Activated CD4-positive, CD25-positive, alpha-beta regulatory T cell treated with anti-CD3 and anti-CD28 coated beads, Interleukin-2, amount 50 U/mL, for 24 hours (primary cell): ENCODE measurements at places on chromosomes 4 and X.

DNA sequence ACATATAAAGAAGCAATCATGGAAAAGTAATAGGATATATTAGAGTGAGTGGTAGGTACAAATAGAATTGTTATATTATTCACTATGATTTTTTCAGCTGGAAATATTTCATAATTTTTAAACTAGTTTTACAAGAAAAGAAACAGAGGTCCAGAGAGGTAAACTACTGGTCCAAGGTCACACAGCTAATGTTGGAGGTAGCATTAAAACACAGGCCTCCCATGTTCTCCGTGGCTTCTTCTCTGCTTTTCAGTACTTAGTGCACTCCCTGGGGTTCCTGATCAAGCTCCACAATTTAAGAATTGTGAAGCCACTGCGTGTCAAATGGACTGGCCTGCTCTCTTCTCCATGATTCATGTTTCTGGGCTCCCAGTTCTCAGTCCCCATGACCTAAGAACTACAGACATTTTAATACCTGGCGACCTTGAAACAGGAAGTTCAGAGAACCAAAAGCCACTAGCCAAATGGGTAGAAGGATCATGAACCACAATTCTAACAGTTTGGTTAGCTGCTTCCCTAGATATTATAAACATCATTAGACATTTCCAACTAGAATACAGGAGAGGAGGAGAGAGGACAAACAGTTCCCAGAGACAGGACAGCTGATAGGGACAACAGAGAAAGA is 172.0 kb upstream of the KLF3 start:
- no peak for ATAC-seq

DNA sequence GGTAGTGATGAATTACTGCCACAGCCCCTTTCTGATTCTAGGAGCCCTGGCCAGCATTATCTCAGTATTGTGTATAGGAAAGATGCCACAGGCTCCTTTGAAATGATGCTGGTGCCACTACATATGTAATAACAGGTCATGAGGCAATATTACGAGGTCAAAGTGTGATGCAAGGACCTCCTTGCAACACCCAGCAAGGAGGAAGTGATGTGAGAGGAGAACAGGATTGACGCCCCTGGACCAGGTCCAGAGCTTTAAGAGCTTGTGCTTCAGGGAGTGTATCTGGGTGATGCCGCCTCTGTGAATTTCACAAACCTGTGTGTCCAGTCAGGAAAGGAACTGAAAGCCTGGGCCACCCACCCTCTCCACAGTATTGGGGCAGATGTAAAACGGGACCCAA is 261.8 kb downstream of the MID1IP1 start:
- ATAC-seq: no peak

DNA sequence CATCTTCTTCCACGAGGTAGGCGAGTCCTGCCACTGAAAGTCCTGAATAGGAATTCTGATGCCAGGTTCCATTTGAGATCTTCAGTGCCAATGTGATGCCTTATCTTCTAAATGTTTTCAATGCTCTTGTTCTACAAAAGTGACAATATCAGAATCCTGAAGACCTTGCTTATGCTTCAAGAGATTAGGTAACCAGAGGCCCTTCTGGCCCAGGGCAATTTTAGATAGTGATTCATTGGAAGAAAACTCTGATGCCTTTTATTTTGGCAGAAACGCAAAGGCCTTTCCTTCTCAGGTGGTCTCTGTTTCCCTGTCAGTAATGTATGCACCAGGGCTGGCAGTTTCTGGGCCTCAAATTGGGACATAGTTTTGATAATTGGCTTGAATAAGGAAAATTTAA is 144.8 kb downstream of the CEP135 start:
- no peak for ATAC-seq

GRCh38 chr4:166042510-166043055 is 169.5 kb downstream of the TLL1 start:
- ATAC-seq: no peak

GRCh38 chr4:137359691-137360315 is 172.5 kb downstream of the PCDH18 start:
- ATAC-seq: no peak

DNA sequence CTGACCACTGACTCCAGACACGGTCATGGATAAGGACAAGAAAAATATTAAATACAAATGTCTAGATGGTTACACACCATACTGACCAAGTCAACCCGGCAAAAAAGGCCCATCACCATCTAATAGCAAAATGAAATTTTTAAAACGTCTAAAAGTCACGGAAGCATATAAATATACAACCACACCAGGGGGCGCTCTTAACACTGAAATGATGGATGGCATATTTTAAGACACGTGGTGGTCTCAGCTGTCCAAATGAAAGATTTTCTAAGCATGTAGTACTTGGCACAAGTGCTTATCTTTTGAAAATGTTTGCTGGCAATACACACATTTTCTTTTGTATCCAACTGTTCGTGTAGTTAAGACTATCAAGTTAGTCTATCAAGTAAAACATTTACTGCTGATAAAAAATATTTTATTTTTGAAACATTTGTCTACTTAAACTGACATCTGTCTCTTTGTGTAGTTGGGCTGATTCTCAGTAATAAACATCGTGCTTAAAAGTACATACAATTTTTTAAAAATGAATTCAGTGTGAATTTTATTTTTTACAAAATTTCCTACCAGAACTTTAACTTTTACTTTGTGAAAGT is 64.6 kb downstream of the COX7B2 start:
- ATAC-seq: no peak

GRCh38 chr4:40199999-40200874 is 3.4 kb downstream of the RHOH start:
- ATAC-seq: peak; percentile 54

DNA sequence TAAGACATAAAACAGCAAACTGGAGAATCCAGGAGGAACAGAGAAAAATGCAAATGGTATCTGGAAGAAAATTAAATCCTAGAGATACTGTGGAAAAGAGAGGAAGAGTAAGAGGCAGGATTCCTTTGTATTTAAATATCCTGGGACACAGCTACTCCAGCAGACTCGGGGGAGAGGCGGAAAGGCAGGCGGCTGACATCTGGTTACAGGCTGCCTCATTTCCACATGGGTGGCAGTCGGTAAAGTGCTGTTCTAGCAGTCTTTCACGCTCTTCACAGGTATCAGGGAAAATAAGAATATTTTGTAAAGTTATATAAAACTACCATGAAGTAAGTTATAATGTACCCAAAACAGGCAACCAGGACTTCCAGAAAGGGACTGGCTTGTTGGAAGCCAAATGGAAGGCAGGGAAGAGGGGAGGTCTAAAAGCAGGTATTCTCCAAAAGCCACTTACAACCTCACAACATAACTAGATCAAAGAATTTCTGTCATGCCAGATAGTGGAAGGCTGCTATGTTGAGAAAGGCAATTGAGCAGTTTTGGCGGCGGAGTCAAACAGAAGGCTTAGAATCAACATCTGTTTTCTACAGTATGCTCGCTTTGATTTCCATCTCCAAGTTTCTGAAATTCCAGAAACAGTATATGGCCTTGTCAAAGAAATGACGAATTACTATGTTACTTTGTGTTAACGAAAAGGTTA is 1.3 kb upstream of the TIGD2 start:
- no peak for ATAC-seq

DNA sequence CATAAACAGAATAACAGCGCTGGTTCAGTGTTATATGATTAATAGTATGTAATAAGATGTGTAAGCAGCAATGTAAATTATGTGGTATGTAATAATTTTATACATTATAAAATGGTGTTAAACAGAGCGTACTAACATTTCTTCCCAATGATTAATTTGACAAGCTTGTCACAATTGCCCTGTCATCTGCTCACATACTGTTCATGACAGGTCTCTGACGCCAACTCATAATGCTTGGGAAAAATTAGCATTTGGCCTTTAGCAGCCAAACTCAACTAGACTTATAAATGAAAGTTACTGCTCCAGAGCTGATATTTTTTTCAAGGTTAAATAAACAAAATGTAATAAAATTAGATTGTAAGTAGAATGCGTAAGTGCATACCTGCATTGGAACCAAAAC is 246.8 kb downstream of the TRAM1L1 start:
- no peak for ATAC-seq

DNA sequence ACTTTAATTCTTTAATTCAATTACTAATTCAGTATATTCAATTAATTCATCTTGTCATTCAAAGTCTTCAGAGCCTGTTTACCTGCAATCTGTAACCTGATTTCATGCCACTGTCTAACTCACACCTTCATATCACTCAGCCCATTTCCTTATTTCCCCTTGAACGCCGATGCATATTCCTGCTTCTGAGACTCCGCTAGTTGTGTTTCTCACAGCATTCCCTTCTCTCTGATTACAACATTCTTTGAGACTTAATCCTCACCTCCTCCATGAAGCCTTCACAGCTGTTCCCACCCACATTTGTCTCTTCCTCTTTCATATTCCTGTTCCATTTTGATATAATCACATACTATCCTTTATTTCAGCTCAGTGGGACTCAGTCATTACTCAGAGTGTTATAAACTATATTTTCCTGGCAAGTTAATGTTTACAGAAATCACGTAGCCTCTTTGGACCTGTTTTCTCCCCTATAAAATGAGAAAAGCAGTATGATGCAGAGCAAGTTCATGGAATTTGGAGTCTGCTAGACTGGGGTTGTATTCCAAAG is 69.0 kb downstream of the MAP9 start:
- ATAC-seq: no peak

GRCh38 chr4:186347743-186348142 is 81.8 kb downstream of the F11 start:
- ATAC-seq: no peak

GRCh38 chrX:5180135-5180741 is 1048.4 kb downstream of the NLGN4X start:
- no peak for ATAC-seq

DNA sequence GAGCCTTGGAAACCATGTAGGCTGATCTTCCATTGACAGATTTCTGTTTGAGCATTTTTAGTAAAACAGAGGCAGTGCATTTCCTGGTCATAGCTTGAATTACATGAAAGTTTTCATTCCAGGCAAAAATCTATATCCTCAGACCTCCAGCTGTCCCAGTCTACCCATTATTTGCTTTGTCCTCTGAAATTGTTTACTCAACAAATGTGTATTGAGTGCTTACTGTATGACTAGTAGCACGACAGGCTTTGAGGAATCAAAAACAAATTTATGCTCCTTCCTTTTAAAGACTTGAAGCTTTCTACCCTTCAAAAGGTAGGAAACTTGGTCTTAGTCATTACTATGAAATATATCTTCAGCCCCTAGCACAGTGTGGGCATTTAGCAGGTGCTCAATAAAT is 307.9 kb upstream of the IGFBP7 start:
- no peak for ATAC-seq

- no peak for ATAC-seq
Measured at GRCh38 chr4:139684351-139684750, 18.7 kb downstream of the MGST2 start.

DNA sequence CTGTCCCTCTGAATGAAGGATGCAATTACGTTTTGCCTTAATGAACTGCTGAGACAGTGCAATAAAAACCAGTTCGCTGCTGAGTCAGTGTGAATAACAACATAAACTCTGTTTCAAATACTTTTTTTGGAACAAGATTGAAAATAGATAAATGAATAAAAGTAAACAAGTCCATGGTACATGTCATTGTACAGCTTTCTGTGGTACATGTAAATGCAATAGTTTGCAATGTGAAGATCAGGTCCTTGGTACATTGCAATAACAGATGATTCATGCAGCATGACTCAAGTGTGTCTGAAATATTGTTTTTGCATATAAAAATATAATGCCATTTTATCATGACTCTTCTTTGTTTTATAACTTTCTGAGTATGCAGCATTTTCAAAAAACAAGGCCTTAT is 193.4 kb upstream of the PACRGL start:
- ATAC-seq: no peak

GRCh38 chrX:133097031-133097430 is at the start of gene USP26:
Gene USP26 (minus strand): TSS chrX:133097109. CDS start chrX:133028220, 68,889 bp downstream.
- ATAC-seq: no peak

DNA sequence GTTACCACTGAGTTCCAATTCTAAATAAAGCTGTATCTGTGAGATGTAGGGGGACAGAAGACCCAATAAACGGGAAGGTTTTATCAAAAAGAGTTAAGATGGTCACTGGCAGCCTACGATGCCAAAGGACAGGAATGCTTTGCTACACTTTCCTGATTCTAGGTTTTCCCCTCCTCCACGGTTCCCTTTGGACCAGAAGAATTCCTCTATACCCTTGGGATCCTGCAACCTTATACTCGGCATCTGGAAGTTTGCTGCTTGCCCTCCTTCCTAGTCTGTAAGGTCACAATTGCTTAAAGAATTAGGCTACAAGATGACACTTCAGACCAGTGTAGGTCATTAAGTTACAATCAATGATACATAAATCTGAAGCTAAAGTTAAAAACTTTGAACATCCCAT is 64.3 kb downstream of the SCML2 start:
- ATAC-seq: no peak

DNA sequence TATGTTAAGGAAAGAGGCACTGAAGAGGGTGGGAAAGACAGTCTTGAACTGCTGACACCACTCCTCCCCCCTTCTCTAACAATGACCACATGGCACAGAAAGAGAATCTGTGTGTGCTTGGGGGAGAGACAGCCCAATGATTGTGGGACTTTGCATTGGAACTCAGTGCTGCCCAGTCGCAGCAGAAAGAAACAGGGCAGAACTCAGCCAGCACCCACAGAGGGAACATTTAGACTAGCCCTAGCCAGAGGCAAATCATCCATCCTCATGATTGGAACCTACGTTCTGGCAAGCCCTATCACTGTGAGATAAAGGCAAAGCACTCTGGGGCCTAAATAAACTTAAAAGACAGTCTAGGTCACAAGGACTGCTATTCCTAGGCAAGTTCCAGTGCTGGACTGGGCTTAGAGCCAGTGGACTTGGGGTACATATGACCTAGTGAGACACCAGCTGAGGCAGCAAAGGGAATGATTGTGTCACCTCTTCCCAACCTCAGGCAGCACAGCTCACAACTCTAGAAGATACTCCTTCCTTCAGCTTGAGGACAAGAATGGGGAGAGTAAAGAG is 132.8 kb upstream of the S100G start:
- no peak for ATAC-seq

DNA sequence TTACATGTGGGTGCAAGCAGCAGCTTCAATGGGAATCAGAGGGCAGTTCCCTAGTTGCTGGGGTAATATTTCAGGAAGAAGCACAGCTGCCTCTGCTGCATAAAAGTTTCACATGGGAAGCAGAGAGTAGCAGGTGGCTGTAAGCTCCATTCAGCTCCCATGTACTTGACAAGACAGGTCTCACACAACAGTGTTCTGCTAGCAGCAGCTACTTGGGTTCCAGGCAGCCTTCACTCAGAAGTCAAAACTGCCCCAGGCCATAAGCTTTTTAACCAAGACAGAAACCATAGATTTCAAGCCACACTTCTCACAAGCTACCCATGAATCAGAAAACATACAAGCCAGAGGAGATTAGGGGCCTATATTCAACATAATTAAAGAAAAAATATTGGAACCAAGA is 41.4 kb upstream of the SPIN2A start:
- no peak for ATAC-seq

- ATAC-seq: no peak
Measured at GRCh38 chr4:16111533-16111932, 27.7 kb upstream of the PROM1 start.
